ENCODE measurements at places on chromosomes 7 and 10.

DNA sequence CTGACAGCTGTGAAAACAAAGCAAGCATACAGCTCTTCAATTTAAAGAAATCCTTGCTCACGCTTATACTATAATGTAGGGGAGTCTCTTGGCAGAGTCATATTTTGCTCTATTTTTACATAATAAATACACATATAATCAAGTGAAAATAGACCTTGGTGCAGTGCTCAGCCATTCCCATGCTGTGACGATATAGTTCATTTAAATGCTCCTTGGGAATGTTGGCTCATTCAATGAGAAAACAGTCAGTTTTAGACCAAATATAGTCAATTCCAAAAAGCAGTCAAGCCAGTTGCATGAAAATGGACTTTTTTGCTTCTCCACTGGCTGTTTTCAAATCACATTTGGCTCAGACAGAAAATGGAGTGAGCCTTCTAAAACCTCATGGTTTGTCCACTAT is 587.4 kb downstream of the SUGCT start:
- DNase-seq = no peak

- DNase-seq = no peak
These were observed 17.9 kb upstream of the PRKAR1B start for GRCh38 chr7:744854-745430.

DNA sequence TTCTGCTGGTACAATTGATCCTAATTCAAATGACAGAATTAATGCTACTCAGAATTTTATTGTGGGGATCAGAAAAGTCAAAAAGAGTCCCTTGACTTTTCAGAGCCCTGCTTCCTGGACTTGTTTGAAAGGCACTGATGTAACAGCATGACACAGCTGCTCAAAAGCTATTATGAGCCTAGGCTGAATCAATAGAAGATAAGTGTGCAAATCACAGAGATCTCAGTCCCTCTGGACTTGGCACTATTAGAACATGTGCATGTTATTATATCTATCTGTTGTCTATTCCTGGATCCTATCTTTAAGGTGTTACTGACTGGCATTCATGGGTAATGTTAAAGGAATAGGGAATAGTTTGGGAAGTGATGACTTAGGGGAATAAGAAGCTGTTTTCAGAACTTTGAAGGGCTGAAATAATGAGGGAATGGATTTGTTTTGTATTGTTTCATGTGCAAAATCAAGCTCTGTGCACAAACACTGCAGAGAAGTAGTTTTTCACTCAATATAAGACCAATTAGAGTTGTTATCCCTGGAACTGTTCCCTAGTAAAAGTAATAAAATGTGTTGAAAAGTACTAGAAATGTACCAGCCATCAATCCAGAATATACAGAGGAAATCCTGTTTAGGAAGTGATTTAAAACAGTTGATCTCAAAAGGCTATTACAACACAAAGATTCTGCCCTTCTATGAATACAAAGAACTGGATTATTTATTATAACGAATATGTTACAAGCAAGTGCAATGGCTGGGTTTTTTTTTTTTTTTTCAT is 814.9 kb upstream of the C7orf33 start:
- no peak for DNase-seq

DNA sequence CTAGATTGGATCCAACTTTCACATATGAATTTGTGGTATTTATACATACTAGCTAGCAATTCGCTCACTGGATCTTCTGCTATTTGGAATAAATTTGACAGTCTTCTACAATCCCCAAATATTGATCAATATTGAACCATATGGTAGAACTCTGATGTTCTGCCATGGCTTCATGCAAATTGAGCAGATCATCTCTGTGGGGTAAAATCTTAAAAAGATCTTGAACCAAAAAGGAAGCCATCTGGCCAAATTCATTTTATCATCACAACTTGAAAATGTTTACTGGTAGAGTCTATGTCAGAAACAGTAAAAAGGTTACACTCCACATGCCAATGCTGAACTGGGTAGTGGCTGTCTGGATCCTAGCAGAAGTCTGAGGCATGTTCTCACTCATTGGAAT is 80.0 kb downstream of the LHFPL3 start:
- no peak for DNase-seq

DNA sequence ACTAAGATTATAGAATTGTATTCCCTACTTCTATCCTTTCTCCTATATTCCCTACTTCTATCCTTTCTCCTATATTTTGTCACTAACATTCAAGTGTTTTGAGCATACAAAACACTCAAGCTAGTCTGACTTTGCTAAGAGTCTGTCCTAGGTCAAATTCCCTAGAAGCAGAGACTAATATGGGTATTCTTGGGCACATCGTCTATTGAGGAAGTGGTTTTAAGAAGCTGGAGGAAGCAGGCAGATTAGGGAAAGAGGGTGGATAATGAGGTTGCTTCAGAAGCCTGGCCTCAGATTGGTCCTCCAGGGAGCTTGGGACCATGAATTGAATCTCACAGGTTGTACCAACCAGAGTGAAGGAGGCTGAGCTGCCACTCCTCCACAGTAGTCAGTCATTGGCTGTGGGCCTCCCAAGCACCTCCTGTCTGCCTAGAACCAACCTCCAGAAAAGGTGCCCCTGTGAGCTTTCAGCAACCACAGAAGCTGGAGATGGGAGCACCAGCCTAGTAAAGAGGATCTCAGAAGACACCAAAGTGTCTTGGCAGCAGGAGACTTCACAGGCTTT is 295.9 kb upstream of the PHF14 start:
- no peak for DNase-seq

DNA sequence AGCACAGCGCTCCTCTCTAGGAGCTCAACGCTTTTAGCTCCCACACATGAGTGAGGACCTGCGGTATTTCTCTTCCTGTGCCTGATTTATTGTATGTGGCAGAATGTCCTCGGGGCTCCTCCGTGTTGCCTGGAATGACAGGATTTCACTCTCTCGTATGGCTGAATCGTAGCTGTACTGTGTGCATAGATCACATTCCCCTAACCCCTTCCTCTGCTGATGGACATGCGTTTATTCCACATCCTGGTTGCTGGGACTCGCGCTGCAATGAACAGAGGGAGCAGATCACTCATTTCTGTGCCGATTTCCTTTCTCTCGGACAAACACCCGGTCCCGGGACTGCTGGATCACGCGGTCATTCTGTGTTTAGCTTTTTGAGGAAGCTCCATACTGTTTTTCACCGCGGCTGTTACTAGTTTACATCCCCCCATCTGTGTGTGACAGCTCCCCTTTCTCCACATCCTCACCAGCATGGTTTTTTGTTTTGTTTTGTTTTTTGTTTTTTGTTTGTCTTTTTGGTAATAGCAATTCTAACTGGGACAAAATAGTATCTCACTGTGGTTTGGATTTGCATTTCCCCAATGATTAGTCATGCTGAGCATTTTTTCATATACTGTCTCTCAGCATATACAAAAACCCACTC is 76.3 kb downstream of the FOXL3 start:
- DNase-seq = no peak

- no peak for DNase-seq
These were observed 160.5 kb downstream of the BAMBI start for GRCh38 chr10:28837613-28838390.

- no peak for DNase-seq
These were observed 158.9 kb downstream of the KLF6 start for GRCh38 chr10:3625959-3626751.

- peak; percentile 44 for DNase-seq
These were observed 101.6 kb downstream of the DYNC2I1 start for GRCh38 chr7:158957921-158958491.

- no peak for DNase-seq
These were observed 248.4 kb upstream of the HGF start for GRCh38 chr7:82018226-82018625.

- DNase-seq = no peak
These were observed 103.7 kb downstream of the CXCL12 start for GRCh38 chr10:44281089-44281613.

GRCh38 chr10:131165092-131165491 is 146.4 kb downstream of the TCERG1L start:
- no peak for DNase-seq

DNA sequence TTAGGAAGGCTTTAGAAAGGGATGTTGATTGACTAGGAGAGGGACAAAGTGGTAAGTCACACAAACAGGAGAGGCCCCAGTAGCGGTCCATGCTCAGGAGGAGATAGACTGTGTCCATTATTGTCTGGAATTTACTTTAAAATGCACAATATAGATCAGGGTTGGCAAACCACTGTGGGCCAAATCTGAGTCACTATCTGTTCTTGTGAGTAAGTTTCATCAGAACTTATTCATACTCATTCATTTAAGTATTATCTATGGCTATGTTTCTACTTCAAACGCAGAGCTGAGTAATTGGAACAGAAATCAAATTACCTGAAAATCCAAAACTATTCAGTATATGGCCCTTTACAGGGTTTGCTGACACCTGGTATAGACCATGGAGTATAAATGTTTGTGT is 166.5 kb downstream of the COL28A1 start:
- no peak for DNase-seq

DNA sequence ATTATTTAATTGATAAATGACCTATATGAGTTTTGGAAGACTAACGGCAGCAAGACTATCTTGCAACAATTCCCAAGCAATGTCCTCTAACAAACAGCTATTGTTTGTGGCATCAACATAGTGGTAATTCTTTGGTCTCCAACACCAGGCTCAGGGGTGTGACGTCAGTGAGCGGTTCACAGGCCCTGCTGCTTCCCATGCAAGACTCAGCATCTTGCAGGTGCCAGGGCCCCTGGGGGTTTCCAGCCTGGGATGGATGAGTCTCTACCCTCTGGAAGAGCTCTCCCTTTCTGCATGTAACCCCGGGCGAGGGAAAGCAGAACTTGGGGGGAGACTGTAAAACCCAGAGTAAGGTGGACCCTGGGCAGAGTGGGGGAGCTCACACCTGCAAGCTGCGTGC is 164.7 kb downstream of the ACTR3B start:
- no peak for DNase-seq

GRCh38 chr7:74013539-74014272 is 14.3 kb upstream of the ELN start:
- no peak for DNase-seq

GRCh38 chr7:39069896-39070881 is 92.5 kb downstream of the POU6F2 start:
- no peak for DNase-seq

DNA sequence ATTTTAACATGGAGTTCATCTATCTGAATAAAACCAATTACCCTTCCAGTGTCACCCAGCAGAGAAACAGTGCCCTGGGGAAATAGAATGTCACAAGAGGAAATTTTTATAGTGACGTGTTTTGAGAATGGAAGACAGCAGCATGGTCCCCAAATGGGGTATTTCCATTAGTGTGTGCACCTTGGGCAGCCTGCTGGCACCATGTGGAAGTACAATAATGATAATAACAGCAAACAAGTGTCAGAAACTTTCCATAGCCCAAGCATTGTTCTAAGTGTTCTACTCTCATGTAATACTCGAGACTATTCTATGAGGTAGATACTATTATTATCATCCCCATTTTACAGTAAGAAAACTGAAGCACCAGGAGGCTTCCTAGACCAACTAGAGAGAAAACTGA is 2.2 kb upstream of the PDE1C start:
- DNase-seq = no peak

GRCh38 chr7:35905555-35905954 is 104.7 kb downstream of the SEPTIN7 start:
- no peak for DNase-seq

DNA sequence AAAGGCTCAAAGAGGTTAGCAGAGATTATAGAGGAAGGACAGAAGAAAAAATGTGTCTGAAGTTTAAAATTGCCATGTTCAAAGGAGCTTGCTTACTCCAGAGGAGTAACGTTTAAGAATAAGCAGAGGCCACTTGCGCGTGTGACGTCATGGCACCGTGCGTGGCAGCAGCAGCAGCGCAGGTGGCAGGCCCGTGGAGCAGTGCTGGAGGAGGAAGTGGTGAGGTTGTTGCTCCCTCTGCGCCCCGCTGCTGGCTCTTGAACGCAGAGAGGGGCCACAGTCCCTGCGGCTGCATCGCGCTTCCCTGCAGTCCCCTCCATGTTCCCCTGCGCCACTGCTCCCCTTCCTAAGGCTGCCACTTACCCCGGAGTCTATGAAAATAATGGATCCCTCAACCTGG is 37.5 kb downstream of the GDI2 start:
- DNase-seq = peak; percentile 83

- DNase-seq = no peak
These were observed 29.9 kb upstream of the CC2D2B start for GRCh38 chr10:95877881-95878280.

GRCh38 chr7:68250143-68250542 is 1253.5 kb downstream of the TYW1 start:
- DNase-seq = no peak

DNA sequence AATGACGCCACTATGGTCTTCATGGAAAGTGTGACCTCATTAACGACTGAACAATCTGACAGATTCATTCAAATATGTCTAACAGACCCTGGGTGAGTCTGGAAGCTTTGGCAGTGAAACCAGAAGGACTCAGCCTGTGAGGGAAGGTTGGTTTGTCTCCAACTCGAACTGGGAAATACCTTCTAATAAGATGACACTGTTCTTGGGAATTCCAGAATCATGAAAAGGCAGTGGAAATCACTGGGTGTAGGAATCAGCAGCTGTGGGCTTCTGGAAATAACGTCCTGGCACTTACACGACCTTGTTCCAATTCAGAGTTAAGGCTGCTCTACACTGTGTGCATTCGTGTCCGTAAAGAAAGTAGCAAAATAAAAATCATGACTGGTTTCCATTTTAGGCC is 75.1 kb downstream of the DGKI start:
- DNase-seq = no peak

DNA sequence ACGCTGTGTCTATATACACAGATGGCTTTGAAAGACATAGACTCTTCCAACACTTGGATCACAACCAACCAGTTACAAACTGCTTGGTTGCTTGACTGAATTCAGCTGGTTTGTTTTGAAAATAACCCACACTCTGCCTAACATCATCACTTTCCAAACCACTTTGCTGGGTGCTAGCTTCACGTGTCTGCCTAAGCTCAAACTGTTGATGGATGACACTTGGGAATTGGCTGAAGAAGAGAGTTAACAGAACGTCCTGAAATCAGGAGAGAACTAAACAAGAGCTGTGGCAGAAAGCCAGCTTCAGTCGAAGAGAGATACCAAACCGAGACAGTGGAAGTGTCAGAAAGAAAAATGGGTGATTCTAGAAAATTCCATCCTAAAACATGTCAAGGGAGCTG is 420.8 kb upstream of the AUTS2 start:
- no peak for DNase-seq

DNA sequence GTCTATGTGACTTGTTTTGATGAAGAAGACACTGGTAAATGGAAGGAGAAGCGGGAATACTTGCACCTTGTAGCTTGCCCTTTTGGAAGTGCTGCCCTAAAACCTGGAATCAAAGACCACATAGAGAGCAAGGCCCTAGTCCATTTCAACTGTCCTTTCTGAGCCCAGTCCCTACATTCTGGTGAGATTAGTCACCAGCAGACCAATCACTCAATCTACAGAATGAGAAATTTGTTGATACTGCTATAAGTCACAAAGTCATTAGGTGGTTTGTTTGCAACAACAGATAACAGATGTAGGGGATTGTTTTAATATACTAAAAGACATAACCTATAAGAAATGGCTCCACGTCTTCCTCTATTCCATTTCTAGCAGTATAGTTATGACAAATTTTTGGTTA is 33.6 kb downstream of the WASL start:
- no peak for DNase-seq

Measured in CD4-positive, alpha-beta T cell treated with Interferon alpha-2 for 1 hour (primary cell).